Immature natural killer cell (primary cell): ENCODE measurements at places on chromosomes 4 and X. TPM values are rescaled to one million over a fixed set of nuclear protein-coding genes. Genes with fewer than 3 reads are reported as not detected.
A peak's percentile ranks its signal among the peaks of the same experiment; 100 is the strongest.

DNA sequence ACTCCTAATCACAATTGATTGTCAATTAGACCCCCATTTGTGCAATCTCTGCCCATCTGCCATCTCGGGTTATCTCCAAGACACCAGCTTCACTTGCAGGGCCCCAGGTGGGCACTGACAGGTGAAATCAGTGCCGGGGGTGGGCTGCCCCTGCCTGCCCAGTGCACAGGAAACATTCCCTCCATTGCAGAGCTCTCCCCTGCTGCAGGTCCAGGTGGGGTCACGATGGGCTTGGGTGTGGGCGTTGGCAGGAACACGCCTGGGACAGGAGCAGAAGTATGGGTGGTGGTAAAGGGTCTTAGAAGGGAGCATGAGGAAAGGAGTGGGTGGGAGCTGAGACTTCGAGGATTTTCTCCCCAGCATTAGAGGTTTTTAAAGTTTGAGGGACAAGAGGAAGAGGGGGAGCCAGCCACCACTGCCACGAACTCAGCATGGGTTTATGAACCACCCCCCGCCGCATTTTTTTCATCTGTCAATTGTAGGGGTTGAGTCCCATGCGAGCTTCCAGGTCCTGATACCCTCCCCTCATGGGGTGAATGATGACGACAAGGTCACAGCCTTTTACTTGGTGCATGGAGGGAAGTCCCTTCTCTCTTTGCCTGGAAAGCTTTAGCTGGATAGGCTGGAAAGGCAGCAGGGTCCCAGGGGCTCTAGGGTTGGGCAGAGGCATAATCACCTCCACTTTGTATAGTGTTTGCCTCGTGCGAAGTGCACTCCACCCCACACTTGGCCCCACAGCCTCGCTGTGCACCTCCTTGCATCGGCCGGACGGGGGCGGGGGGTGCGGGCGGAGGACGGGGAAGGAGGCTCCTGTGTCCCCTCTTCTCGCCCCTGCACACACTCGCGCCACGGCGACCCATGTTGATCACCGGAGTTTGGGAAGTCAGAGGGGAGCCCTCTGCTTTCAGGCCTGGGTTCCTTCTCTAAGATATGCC lies 3.5 kb upstream of the NKX1-1 start:
- H3K27me3 ChIP-seq: peaks cover 11% of the 10 kb centered on the region
- H3K27ac ChIP-seq: no peak overlapping the region
- no peaks in the 10 kb centered on the region for H3K36me3 ChIP-seq
- no peaks in the 10 kb centered on the region for H3K4me1 ChIP-seq
- DNase-seq: no peak
- H3K4me3 ChIP-seq: no peak overlapping the region

Gene OTC
- polyA plus RNA-seq: not detected

Gene MAGEC2
- not detected for polyA plus RNA-seq

DNA sequence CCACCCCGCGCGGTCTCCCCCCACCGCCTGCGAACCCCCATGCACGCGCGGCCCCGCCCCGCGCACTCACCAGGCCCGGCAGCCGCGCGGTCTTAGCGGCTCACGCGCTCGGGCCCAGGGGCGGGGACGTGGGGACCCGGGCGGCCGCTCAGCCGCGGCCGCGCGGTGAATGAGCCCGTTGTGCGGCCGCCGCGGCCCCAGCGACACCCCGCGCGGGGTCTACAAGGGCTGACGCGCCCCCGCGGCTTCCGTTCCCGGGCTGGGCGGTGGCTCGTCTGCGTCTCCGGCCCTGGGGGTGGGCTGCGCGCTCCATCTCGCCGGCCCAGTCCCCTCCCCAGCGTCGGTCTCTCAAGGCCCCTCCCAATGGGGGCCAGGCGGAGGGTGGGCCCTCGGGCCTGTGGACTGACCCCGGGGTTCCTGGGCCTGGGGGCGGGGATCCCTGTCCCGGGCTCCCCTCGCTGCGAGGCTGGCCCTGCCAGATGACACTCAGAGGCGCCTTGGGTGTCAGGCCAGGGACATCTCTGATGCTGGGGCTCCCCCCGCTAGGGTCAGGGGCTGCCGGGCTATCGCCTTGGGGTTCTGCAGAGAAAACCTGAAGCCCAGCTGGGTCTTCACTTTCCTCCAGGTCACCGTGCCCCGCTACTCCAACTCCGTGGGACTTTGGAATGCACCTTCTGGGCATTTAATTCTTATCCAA lies 4.3 kb upstream of the SLC26A1 start:
- no peaks in the 10 kb centered on the region for H3K36me3 ChIP-seq
- no peaks in the 10 kb centered on the region for H3K4me1 ChIP-seq
- no peak overlapping the region for H3K27ac ChIP-seq
- peaks cover 2% of the 10 kb centered on the region for H3K27me3 ChIP-seq
- H3K4me3 ChIP-seq: no peak overlapping the region

- H3K27ac ChIP-seq: no peak overlapping the region
- DNase-seq: no peak
- no peaks in the 10 kb centered on the region for H3K36me3 ChIP-seq
Observed at GRCh38 chr4:153008578-153009199, 72.6 kb downstream of the FHDC1 start.

GRCh38 chrX:56794404-56795230 lies 65.6 kb downstream of the NBDY start:
- peaks cover 4% of the 10 kb centered on the region for H3K36me3 ChIP-seq
- H3K27ac ChIP-seq: no peak overlapping the region
- peaks cover 1% of the 10 kb centered on the region for H3K27me3 ChIP-seq
- no peak for DNase-seq
- no peak overlapping the region for H3K4me3 ChIP-seq

Gene NAP1L3
- 1.7 TPM for polyA plus RNA-seq

Gene IKBKG
- polyA plus RNA-seq: 69.4 TPM

GRCh38 chr4:182937268-182938204 lies 20.4 kb upstream of the DCTD start:
- no peak overlapping the region for H3K27ac ChIP-seq
- no peaks in the 10 kb centered on the region for H3K36me3 ChIP-seq
- no peaks in the 10 kb centered on the region for H3K4me1 ChIP-seq
- H3K27me3 ChIP-seq: peaks cover 9% of the 10 kb centered on the region
- DNase-seq: no peak
- no peak overlapping the region for H3K4me3 ChIP-seq

- H3K4me1 ChIP-seq: peaks cover 5% of the 10 kb centered on the region
- H3K36me3 ChIP-seq: no peaks in the 10 kb centered on the region
- H3K4me3 ChIP-seq: peak overlapping the region; percentile 58
Observed at GRCh38 chrX:9566150-9566621, 101.3 kb downstream of the TBL1X start.

GRCh38 chr4:1342003-1342402 lies 5.0 kb upstream of the UVSSA start:
- H3K27ac ChIP-seq: no peak overlapping the region
- H3K27me3 ChIP-seq: peaks cover 13% of the 10 kb centered on the region
- no peak for DNase-seq

Gene MSX1
- polyA plus RNA-seq: 0.19 TPM

DNA sequence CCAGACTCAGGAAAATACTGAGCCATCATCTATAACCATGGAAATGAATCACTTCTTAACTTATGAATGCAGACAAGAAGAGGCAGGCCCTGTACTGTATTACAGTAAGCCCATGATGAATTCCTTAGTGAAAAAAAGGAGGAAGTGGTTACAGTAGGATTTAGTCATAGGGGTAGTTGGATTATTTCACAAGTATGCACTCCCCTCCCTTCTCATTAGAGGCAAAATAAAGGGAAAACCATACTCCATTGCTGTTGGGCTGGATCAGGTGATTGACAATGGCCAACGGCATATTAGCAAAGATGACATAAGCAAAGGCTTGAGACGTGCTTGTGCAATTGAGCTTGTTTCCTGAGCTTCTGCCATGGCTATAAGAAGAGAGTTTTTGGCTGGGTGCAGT lies 181.1 kb upstream of the PRPS2 start:
- H3K36me3 ChIP-seq: no peaks in the 10 kb centered on the region
- H3K4me3 ChIP-seq: no peak overlapping the region
- no peaks in the 10 kb centered on the region for H3K4me1 ChIP-seq
- peaks cover 12% of the 10 kb centered on the region for H3K27me3 ChIP-seq
- H3K27ac ChIP-seq: no peak overlapping the region

DNA sequence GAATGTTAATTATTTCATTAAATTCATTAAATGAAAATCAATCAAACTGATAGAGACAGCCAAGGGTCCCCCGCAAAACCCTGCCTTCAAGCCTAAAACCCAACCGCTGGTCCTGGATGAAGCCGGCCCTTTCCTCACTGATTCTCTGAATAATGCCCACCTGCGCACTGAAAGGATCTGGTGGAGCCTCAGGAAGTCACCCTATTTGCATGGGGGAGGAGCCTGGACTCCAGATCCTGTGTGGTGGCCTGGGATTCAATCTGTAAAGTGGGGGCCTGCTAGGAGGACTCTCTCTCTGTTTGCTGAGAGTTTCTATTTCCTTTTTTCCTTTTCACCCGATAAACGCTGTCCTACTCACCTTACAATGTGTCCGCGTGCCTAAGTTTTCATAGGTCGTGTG lies 97.9 kb upstream of the ADAMTS3 start:
- no peak overlapping the region for H3K27ac ChIP-seq
- no peaks in the 10 kb centered on the region for H3K4me1 ChIP-seq
- H3K27me3 ChIP-seq: no peaks in the 10 kb centered on the region
- no peak for DNase-seq
- no peak overlapping the region for H3K4me3 ChIP-seq
- H3K36me3 ChIP-seq: no peaks in the 10 kb centered on the region

Gene MAP7D3
- 2.7 TPM for polyA plus RNA-seq

DNA sequence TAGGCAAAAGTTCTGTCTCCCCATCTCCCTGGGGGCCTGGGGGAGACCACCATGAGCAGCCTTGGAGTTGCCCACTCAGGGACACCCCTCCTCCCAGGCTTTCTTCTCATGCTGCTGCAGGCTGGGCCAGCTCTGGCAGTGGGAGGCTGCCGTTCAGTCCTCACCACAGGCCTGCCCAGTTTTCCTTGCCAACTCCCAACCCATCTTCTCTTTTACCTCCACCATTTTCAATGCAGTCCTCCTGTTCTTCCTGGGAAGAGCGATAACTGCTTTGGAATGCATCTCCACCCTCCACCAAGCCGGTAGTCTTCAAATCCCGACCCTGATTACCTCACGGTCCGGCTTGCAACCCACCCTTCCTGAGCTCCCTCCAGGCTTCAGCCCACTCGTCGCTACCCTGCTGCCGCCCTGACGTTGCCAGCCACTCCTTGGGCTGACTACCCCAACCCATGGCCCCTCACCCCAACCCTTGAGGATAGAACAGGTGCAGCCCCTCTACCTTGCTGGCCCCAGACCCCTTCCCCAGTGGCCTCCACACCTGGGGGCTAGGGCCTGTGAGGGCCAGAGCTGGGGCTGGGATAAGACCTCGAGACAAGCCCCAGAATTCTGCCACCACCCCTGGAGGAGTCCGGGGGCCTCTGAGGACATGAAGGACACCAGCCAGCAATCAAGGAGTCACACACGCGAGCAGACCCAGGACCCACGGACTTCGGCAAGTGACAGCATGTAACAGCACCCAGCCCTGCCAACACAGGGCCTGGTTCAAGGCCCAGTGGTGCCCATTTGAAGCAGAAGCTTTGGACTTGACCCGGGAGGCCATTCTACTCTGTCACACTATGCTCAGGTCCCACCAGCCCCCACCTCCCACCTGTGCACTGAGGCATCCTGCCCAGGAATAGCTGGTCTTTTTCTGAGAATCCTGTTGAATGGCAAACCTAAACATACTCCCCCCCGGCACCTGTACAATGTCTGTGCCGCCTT lies 9.2 kb downstream of the WDR1 start:
- H3K4me3 ChIP-seq: peak overlapping the region; percentile 73
- peaks cover 2% of the 10 kb centered on the region for H3K27me3 ChIP-seq
- no peak for DNase-seq
- peaks cover 100% of the 10 kb centered on the region for H3K4me1 ChIP-seq
- H3K36me3 ChIP-seq: peaks cover 23% of the 10 kb centered on the region

GRCh38 chrX:9324676-9325075 lies 140.2 kb upstream of the TBL1X start:
- no peak for DNase-seq
- H3K4me3 ChIP-seq: no peak overlapping the region
- H3K27me3 ChIP-seq: no peaks in the 10 kb centered on the region

DNA sequence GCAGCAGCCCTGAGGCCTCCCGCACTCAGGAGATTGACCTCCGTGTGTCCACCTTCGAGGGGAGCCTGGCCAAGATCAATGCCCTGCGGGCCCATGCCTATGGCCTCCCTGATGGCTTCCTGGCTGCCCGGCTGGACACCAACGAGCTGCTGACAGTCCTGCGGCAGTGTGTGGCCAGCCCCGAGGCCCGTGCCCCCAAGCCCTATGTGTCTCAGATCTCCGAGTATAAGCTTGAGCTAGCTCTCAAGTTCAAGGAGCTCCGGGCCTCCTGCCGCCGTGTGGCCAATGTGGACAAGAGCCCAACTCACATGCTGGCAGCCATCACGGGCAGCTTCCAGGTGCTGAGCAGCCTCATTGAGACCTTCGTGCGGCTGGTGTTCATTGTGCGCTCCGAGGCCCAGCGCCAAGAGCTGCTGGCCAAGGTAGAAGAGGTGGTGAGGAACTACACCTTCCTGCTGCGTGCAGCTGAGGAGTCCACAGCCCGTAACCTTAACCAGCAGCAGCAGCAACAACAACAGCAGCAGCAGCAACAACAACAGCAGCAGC lies 25.5 kb upstream of the PRPS1 start:
- no peaks in the 10 kb centered on the region for H3K4me1 ChIP-seq
- H3K4me3 ChIP-seq: no peak overlapping the region

Gene TMSB15A
- polyA plus RNA-seq: not detected

Gene WWC2
- 0.78 TPM for polyA plus RNA-seq

DNA sequence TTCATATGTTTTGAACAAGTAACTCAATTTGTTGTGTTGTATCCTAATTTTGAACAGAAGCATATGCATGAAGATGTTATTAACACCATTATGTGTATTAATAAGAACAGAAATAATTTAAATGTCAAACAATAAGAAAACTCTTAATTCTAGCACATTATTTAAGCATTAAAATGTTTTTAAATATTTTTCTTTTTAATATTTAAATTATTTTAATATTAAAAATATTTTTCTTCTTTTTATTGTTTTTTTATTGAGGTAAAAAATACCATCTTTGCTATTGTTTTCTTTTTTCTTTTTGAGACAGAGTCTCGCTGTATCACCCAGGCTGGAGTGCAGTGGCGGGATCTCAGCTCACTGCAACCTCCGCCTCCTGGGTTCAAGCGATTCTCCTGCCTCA lies 441.0 kb upstream of the GALNT7 start:
- H3K27ac ChIP-seq: no peak overlapping the region
- peaks cover 2% of the 10 kb centered on the region for H3K27me3 ChIP-seq
- no peak for DNase-seq
- no peaks in the 10 kb centered on the region for H3K4me1 ChIP-seq
- no peaks in the 10 kb centered on the region for H3K36me3 ChIP-seq

Gene ARHGAP6
- 0.11 TPM for polyA plus RNA-seq

- no peak overlapping the region for H3K27ac ChIP-seq
- H3K4me1 ChIP-seq: no peaks in the 10 kb centered on the region
- peaks cover 10% of the 10 kb centered on the region for H3K36me3 ChIP-seq
- H3K4me3 ChIP-seq: no peak overlapping the region
Observed at GRCh38 chrX:136214551-136214950, 36.6 kb downstream of the MAP7D3 start.

Gene IGSF1
- not detected for polyA plus RNA-seq

- no peaks in the 10 kb centered on the region for H3K4me1 ChIP-seq
- no peak overlapping the region for H3K4me3 ChIP-seq
- DNase-seq: no peak
- H3K27me3 ChIP-seq: peaks cover 3% of the 10 kb centered on the region
Observed at GRCh38 chr4:85886665-85887064, 411.7 kb downstream of the ARHGAP24 start.

Gene HPGDS
- polyA plus RNA-seq: 0.22 TPM
